Stimulated activated CD4-positive, alpha-beta T cell treated with anti-CD3 and anti-CD28 coated beads, TNF-alpha, amount 100 ng/mL, for 48 hours (primary cell): ENCODE measurements at places on chromosomes 12 and 14.

DNA sequence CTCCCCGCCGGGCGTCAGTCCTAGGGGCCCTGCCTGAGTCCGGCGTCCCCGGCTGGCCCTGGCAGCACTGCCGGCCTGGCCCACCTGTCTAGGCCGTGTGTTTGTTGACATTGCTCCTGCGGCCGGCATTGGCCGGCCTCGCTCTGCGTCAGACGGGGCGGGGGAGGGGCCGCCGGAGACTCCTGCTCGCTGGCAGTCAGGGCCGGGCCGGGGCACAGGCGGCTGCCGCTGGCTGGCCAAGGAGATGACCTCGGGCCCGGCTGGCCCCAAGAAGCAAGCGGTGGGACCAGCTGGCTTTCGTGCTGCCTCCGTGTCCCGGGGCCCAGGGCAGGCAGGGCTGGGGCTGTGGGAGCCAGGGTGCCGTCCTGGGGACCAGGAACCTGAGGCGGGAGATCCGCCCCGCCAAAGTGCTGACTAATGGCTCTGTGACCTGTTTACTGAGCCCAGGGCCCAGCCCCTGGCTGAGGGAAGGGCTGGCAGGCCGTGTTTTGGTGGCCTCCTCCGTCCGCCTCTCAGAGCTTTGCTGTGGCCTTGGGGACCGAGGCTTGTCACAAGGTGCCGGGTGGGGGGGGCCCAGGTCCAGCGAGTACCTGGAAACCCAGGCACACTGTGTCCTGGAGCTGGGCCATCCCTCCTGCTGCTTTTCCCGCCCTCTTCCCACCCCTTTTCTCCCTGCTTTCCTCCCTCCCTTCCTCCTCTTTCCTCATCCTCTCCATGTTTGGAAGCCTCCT lies 1.8 kb downstream of the ULK1 start:
- peak; percentile 71 for DNase-seq

GRCh38 chr14:52112336-52113018 lies 43.6 kb upstream of the NID2 start:
- no peak for DNase-seq

DNA sequence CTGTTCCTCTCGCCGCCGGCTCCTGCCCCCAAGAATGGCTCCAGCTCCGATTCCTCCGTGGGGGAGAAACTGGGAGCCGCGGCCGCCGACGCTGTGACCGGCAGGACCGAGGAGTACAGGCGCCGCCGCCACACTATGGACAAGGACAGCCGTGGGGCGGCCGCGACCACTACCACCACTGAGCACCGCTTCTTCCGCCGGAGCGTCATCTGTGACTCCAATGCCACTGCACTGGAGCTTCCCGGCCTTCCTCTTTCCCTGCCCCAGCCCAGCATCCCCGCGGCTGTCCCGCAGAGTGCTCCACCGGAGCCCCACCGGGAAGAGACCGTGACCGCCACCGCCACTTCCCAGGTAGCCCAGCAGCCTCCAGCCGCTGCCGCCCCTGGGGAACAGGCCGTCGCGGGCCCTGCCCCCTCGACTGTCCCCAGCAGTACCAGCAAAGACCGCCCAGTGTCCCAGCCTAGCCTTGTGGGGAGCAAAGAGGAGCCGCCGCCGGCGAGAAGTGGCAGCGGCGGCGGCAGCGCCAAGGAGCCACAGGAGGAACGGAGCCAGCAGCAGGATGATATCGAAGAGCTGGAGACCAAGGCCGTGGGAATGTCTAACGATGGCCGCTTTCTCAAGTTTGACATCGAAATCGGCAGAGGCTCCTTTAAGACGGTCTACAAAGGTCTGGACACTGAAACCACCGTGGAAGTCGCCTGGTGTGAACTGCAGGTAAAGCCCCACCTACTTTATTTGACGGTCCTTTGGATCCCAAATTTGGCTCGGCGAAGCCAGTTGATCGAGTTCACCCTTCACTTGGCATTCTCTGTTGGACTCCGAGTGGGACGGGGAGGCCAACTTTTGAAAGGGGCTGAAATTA lies 1.5 kb downstream of the WNK1 start:
- DNase-seq, result peak; percentile 38

DNA sequence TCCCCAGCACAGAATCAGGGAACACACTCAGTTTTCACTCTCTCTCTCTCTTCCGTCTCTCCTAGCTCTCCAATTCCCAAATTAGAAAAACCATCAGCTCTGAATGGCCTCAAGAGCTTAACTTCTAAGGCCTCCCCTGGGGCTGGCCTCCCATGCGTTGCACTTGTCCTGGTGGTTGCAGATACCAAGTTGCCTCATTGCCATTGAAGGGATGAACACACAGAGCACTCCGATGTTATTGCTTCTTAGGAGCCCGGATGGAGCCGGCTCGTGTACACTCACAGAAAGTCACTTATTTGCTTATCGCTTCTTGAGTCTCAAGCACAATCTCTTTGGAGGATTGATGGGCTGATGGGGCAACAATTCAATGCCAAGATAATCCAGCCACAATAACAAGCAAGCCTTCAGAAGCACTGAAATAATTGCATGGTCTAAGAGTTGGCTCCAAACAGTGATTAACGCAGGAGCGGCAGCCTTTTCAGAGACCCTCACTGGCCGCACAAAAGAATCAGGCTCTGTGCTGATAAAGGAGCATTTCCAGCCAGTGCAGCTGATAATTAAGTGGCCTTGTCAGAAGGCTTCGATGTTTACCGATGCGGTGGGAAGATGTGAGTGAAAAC lies 175.8 kb upstream of the TMEM132C start:
- no peak for DNase-seq

DNA sequence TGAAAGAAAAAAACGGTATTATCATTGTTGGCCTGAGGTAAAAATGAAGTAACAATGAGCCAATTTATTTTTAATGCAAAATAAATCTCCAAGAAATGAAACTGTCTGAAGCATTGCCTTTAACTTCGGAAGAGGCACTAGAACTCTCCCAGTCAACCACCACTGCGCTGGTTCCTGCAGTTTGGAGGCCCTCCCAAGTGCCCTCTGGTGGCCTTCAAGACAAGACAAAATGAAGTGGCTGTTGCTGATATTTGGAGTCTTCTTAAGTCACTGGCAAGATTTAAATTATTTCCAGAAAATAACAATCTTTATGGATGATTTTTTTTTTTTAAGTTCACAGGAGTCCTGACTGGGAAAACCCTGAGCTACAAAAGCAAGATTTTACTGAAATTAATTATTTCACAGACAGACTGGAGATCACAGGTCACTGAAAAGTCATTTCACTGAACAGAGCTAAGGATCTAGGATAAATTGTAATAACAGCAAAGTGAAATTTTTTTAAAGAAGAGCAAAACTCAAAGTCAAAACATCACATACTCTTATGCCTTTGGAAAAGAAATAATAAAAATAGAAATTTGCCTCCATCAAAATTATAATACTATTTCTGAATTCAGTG lies 58.2 kb downstream of the DICER1 start:
- DNase-seq, result no peak

DNA sequence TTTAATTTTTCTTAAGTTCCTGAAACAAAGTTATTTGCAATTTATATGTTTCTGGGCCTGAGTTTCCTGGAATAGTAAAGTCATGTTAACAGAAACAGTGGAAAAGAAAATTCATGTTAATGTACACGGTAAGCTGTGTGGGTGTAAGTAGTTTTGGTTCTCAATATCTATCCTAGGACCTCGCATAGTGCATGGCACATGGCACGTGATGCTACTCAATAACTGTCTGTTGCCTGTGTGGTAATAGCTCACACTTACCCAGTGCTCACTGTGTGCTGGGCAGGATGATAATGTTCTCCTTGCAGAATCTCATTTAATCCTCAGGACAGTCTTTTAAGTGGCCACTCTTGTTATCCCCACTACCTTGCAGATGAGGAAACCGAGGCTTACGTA lies 100.7 kb downstream of the DUSP16 start:
- DNase-seq, result no peak

- no peak for DNase-seq
Measured at GRCh38 chr12:90098132-90098779, 389.6 kb upstream of the ATP2B1 start.

- DNase-seq, result no peak
Measured at GRCh38 chr14:103097994-103098957, 3.8 kb downstream of the EXOC3L4 start.

GRCh38 chr14:103724116-103724515 lies 8.5 kb downstream of the ZFYVE21 start:
- DNase-seq, result no peak

GRCh38 chr14:33349871-33350270 lies 411.2 kb downstream of the NPAS3 start:
- DNase-seq, result no peak

DNA sequence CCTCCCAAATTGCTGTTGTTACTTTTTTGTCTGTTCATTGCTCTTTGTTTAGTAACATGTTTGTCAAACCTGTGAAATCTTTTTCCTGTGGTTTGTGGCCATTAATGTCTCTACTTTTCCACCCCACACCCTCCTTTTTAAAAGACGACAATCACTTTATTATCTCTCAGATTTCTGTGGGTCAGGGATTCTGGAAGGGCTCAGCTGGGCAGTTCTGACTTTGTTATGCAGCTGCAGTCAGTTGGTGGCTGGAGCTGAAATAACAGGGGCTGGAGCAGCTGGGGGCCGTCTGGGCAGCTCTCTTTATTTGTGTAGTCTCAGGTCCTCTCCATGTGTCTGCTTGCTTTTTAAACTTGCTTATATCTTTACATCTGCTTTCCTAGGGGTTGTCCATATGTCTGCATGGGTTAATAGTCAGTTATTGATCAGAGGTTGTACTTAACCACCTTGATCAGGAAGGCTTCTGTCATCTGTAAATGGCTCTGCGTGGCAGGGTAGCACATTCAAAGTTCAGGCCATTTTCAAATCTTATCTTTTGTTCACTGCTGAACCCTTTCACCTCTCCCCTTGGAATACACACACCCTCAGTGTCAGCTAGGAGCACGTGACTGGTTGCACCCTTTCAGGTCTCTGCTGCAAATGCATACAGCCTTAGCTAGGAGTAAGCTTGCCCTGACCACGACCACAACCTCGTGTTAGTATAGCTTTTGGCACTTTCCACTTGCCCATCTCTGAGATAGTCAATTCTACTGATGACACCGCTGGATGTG lies 27.9 kb downstream of the BORCS5 start:
- DNase-seq, result peak; percentile 12

DNA sequence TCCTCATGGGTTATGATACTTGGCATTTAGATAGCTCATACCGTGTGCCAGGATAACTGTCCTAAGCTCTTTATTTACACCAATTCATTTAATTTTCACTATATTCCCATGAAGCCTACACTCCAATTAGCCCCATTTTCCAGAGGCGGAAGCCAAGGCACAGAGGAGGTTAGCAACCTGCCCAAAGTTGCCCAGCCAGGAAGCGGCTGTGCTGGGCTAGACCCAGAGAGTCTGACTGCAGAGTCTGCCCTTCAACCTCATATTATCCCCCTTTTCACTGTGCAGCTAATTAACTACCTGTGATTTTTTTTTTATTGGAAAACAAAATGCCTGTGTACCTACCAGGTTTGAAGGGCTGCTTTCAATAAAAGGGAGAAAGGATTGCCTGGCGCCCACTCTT lies 2.5 kb downstream of the RFLNA start:
- no peak for DNase-seq

DNA sequence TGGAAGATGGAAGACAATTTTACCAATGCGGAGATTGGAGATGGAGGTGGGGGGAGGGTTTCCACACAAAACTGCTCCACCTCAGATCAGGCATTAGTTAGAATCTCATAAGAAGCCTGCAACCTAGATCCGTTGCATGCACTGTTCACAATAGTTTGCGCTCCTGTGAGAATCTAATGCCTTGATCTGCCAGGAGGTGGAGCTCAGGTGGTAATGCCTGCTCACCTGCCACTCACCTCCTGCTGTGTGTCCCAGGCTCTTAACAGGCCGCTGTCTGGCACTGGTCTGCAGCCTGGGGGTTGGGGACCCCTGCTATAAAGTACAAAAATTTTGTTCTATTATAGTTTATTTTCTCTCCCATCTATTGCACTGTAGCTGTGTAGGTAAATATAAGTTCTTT lies 84.9 kb upstream of the FOXG1 start:
- no peak for DNase-seq

DNA sequence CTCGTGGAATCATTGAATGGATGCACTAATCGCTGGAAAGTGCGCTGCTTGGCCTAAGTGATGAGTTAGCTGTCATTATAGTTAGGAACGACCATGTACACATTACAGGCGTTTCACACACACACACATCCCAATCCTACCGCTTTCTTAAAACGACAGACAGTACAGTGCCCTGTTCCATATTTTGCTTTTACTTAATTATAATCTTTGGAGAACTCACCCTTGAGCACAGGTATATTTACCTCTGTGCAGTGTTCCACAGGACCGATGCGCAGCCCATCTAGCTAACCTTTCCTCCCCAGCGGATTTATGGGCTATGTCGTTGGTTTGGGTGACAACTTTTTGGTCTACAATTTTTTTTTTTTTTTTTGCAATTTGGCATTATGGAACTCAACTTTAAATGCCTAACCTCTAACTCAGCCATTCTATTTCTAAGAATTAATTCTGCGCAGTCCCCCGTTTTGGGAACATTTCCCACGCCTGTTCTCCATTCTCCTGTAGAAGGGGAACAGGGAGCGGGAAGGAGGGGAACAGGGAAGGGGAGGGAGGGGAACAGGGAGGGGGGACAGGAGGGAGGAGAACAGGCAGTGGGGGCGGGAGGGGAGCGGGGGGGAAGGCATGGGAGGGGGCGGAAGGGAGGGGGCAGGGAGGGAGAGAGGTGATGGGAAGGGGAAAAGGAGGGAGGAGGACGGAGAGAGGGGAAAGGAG lies 663 bp upstream of the ULK1 start:
- DNase-seq, result no peak

- no peak for DNase-seq
Measured at GRCh38 chr14:74511966-74512830, 18.6 kb downstream of the ISCA2 start.

DNA sequence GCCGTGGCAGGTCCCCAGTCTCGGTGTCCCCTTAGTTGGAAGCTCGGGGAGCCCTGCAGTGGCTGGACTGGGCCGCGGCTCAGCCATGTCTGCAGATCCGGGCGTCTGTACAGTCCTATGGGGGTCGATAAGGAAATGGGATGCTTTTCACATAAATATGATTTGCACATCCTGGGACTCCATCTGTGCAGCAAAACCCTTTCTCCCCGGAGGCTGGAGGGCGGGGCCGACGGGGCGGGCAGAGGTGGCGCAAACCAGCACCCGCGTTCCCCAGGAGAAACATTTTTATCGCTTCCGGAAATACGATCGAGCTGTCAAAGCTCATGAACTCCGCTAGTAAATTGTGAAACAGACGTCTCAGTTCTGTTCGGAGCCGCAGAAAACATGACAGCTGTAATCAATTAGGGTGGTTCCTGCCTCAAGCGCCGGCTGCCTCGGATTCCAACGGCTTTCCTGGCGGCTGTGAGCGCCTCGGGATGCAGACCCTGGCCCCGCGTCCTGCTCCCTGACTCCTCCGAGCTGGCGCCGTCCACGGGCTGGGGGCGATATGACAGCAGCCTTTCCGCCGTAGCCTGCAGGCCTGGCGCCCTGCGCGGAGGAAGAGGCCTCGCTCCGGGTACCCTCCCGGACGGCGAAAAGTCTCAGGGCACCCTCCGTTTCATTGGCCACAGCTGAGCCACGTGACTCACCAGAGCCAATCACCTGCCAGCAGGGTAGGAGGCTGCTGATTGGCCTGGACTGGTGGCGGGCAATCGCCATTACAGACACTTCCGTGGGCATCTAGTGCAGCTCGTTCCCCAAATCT lies 23.0 kb downstream of the DIO3 start:
- DNase-seq, result no peak

- no peak for DNase-seq
Measured at GRCh38 chr12:71503579-71504391, 64.2 kb downstream of the LGR5 start.

GRCh38 chr12:104714369-104714768 lies 243.7 kb downstream of the SLC41A2 start:
- no peak for DNase-seq
